ENCODE measurements at places on chromosomes 12 and 14.

DNA sequence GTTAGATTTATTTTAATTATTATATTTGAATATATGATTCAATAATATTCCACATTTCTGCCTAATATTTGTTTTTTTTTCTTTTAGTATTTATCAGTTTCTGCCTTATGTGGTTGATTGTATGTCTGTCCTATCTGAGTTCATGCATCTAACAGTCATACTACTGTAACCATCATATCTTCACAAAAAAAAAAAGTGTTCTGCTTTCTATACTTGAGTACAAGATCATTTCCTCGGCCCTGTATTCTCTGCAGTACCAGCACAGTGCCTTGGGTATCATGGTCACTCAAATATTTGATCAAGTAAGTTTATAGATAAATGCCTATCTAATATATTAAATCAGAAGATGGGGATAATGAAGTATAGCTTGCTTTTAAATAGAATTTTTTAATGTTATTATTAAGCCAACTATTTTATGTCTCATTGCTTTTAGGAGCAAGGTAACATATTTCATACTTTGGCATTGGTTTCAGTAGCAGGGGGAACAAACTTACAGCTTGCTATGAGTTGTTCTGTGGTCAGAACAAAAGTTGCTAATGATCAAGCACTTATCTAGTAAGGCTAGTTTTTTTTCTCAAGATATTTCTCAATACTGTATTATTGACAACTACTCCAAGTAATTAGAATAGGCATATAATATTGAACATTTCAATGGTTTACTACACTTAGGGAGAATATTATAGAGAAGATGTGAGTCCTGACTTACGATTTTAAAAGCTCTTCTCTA lies 290.5 kb upstream of the FBXO33 start:
- DNase-seq = no peak

- DNase-seq = no peak
Observed at GRCh38 chr12:83904175-83904574, 1008.4 kb downstream of the SLC6A15 start.

- no peak for DNase-seq
Observed at GRCh38 chr14:75229661-75230139, 48.9 kb upstream of the FOS start.

GRCh38 chr14:57729208-57730187 lies 136.4 kb downstream of the SLC35F4 start:
- DNase-seq = no peak

DNA sequence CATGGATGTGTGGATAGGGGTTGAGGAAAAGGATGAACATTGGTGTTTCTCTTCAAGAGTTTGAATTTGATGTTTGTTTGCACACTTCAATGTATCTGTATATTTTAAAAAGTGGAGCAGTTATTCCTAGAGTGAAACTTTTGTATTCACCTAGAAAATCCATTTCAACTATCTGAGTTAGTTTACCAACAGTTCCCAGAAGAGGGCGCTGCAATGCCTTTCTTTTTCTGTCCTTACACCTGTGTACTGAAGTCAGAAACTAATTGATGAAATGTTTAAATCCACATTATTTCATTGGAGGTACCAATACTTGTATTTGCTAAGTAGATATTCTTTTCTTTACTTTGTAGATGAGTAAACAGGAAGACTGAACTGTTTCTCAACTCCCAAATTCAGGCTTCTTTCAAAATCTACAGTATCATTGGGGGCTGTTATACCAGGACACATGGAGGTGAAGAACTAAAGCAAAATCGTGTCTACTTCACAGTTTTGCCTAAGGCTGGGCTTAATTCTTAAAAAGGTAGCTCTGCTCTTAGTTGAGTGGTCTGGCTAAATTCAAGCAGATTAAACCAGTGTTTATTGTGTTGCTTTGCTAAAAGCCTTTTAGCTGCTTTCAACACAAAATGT lies 26.6 kb upstream of the KLRB1 start:
- DNase-seq = peak; percentile 62

DNA sequence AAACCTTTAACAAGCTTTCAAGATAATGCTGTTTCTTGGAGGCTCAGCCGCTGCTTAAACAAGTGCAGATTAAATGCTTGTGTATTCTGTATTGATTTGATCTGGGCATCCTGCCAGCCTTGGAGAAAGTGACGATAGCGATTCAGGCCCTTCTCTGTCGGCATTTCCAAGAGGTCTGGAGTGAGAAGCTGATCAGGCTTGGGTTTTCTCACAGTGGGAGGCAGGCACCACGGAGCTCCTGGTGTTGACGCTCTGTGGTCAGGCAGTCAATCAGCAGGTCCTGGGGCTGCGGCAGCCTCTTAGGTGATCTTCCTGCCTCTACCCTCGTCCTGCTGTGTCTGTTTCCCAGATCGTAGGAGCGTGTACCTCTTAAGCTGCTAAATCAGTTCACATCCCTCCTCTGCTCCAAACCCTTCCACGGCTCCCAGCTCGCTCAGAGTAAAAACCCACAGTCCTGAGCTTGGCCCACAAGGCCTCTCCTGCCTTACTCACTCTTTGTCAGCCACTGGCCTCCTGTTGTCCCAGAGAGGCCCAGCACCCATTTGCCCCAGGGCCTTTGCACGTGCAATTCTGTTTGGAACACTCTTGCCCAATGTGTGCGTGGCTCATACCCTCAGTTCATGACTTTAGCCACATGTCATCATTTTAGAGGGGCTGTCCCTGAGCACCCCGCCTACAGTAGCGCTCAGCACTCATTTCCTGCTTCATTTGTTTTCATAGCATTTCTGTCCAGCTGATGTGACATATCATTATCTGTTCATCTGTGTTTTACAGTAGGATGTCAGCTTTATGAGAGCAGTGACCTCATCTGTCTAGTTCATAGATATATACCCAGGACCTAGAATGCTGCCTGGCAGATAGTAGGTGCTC lies 155.4 kb downstream of the AACS start:
- no peak for DNase-seq

- DNase-seq = no peak
Observed at GRCh38 chr12:66884091-66884490, 205.2 kb upstream of the GRIP1 start.

DNA sequence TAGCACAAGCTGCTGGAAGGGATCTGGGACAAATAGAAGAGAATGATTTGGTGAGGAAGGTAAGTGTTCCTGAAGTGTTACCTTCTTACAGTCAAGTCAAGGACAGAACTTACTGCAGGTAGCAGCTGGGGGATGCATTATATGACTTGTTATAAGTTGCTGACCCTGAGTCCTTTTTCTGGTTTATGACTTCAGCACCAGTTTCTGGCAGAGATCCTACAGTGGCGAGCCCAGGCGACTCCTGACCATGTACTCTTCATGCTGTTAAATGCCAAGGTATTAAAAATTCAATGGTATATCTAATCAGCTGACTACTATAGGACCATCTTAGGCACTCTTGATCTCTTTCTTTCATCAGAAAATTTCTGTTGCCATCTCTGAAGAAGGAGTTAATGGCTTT lies 45.1 kb upstream of the ATF1 start:
- no peak for DNase-seq

DNA sequence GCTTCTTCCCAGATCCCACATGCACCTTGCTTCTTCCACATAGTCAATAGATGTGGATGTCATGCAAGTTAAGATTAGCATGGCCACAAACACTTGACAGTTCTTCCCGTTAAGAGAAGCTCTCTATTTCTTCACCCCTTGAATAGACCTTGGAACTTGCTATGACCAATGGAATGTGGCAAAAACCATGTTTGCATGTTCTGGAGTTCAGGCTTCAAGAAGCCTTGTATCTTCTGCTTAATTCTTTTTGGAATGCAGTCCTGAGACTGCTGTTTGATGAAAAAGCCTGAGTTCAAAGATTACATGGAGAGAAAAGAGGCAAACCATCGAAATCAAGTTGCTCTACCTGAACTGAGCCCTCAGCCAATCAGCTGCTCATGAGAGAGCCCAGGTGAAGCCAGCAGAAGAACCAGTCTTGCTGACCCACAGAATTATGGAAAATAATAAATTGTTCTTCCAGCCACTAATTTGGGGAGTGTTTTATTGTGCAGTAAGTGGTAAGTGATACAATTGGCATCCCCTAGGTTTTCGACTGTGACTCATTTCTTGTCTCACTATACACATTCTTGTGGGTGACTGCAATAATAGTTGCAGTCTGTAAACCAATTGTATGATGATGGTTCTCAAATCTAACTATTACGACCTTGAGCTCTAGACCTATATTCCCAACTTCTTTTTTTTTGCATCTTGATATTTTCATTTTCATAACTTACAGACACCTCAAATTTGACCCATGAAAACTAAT lies 12.6 kb downstream of the RASSF9 start:
- no peak for DNase-seq

DNA sequence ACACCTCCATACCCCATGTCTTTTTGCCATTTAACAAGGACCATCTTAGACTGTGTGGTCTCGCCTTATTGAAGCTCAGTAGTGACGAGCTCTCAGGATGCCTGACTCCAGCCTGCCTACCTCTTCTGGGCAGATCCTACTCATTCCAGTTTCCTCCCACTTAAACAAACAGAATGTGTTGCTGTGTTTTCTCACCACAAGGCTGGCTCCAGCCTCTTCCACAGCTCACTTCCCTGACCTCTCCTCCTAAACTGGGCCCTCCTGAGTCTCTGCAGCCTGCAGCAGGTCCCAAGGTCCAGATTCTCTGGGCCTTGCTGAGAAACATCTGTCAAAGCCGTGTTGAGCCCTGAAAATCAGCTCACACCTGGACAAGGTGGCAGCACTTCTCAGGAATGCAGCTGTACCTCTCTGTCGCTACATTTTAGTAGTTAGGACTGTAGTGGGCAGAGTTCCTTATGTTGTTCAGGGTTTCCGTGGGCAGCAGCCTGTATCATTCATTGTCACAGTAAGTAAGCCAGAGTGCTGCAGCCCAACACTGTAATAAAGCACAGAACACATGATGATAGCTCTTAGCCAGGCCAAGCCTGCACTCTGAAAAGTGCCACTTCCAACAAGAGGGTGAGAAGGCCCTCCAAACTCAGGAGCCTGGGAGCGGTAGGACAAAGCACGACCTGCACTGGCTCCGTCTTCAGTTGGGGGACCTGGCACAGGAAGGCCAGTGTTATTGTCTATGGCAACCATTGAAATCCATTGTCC lies 68.5 kb downstream of the NKX2-1 start:
- no peak for DNase-seq

DNA sequence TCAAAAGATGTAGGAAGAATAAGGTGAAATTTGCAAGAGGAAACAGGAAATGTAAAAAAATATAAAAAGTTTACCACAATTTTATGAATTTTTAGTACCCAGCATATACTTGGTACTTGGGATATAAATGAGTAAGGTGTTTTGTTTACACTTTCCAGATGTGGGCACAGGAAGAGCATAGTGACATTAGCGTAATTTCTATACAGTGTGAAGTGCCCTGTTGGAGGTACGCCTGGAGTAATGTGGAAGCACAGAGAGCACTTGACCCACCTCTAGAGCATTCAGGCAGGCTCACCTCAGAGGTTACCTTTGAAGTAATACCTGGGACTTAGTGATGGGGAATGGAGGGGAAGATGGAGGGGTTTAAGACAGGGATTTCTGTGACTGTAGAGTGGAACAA lies 89.5 kb downstream of the AEBP2 start:
- DNase-seq = no peak

GRCh38 chr14:63770187-63770807 lies 42.4 kb upstream of the SGPP1 start:
- peak; percentile 24 for DNase-seq

DNA sequence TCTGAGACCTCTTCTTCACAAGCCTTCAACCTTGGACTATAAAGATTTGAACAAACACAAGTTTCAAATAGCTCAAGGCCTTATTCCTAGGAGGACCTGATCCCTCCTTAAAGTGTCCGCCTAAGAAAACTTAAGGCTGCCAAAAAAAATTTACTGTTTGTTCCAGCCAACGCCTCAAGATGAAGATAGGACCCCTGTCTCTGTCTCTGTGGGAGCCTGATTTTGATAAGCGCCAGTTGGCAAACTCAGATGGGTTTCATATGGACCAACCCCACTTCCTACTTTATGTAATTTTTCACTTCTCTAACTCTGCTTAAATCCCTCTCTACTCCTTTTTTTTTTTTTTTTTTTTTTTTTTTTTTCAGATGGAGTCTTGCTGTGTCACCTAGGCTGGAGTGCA lies 11.0 kb downstream of the FKBP3 start:
- no peak for DNase-seq

GRCh38 chr14:91708795-91709194 lies 23.1 kb downstream of the CATSPERB start:
- DNase-seq = no peak

DNA sequence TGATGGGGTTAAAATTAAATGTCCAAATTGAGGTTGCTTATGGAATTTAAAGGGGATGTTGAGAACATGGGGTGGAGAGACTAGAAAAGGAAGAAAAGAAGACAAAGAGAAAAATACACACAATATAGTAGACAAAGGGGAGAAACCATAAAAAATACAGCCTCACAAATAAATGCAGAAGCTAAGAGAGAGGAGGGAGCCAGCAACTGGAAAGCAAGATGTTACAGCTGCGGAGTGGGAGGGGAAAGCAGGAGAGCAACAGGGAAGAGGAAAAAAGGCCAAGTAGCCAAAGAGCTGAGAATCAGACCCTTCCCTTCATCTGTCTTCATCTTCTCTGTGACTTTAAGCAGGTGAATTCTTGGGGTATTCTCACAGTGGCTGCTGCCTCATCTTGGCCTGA lies 39.7 kb upstream of the SMUG1 start:
- no peak for DNase-seq

GRCh38 chr12:105030820-105031807 lies 45.0 kb downstream of the NOPCHAP1 start:
- DNase-seq = no peak

- no peak for DNase-seq
Observed at GRCh38 chr14:51488569-51489220, 163.0 kb upstream of the FRMD6 start.

DNA sequence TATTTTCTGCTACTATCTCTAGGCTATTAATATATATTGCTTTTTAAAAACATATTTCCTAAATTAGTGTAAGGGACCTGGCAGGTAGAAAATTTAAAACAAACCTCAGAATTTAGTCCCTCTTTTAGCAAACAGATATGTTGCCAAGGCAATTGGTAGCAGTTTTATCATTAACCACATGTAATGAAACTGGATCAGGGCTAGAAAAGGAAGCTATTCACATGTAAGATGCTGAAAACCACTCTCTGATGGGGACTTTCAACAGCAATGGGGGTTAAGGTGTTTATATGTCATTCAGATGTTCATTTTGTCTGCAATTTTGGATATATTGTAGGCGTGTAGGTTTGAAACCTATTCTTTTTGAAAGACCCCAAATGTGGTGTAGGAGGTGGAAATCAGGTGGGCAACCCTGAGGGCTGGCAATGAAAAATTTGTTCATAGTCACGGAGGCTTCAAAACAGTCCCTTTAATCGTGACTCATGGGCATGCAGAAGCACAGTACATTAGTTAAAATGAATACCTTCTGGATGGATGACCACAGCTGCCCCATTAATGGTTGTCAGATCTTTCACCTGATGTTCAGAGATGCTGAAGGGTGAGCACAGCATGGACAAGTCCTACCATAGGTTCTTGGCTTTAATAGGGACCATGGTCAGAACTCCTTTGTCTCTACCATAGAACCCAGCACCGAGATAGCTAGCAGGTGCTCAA lies 5.9 kb upstream of the PKP2 start:
- no peak for DNase-seq

Data from stimulated activated CD4-positive, alpha-beta T cell treated with anti-CD3 and anti-CD28 coated beads, Interleukin-1b, Interleukin-23, amount 100 ng/mL, for 1 hour (primary cell).